Activated CD4-positive, alpha-beta T cell treated with anti-CD3 and anti-CD28 coated beads, Interleukin-2, amount 50 U/mL, for 24 hours (primary cell): ENCODE measurements at places on chromosomes 3 and 15.

DNA sequence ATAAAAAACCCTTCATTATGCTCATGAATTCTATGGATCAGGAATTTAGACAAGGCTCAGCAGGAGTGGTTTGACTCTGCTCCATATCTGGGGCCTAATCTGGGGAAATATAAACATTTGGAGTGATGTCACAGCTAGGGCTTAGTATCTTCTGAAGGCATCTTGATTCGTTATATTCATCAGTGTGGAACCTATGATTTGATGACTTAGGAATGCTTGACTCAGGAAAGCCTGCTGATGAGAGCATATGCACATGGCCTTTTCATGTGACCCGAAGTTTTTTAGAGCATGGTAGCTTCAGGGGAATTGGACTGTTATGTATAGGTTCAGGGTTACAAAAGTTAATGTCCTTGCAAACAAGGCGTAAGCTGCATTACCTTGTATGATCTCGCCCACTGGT lies 184.9 kb upstream of the LRRC3B start:
- no peak for DNase-seq

GRCh38 chr15:36079021-36079420 lies 500.4 kb upstream of the CDIN1 start:
- DNase-seq, result no peak

GRCh38 chr3:126927401-126927750 lies 55.5 kb upstream of the PLXNA1 start:
- no peak for DNase-seq

GRCh38 chr3:197749315-197749600 lies 425 bp upstream of the FYTTD1 start:
- DNase-seq, result peak; percentile 37

DNA sequence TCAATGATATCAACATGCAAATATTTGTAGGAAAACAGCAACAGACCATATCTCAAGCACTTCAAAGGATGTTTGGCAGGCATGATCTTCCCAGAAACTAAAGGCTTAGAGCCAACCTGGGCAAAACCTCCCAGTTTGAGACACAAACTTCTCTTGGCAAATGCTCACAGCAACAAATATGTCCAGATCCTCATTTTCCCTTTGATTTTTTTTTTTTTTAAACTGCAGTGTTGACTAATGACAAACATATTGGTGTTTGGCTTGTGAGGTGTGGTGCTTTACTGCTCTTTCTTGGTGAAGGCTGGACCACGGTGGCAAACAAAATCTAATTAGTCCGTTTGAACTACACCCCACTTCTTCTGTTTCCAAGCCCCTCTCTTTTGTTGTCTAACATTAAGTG lies 87.2 kb downstream of the EBLN2 start:
- DNase-seq, result no peak

- no peak for DNase-seq
Measured at GRCh38 chr3:176415661-176416295, 781.5 kb downstream of the TBL1XR1 start.

GRCh38 chr3:124684459-124684858 lies 45.8 kb upstream of the UMPS start:
- DNase-seq, result no peak

- DNase-seq, result no peak
Measured at GRCh38 chr3:54121414-54122323, 683 bp upstream of the CACNA2D3 start.

DNA sequence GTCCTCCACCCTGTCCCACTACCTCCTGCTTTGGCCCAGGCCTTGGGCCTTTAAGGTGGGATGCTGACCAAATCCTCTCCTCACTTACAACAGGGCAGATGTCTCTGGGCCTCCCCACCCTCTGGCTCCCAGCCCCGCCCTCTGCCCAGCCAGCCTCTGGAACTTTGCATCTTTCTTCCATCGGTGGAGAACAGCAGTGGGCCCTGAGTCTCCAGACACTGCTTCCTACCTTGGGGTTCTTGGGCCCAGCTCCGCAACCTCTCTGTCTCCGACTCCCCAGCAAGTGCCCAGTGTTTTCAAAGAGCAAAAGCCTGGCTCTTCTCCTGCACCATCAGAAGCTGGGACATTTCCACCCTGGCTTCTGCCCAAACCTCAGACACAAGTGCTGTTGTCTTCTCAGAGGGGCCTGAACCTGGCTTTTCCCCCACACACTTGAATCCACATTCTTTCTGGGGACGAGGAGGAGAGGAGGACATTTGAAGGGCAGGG lies 33.1 kb downstream of the MRAS start:
- no peak for DNase-seq

DNA sequence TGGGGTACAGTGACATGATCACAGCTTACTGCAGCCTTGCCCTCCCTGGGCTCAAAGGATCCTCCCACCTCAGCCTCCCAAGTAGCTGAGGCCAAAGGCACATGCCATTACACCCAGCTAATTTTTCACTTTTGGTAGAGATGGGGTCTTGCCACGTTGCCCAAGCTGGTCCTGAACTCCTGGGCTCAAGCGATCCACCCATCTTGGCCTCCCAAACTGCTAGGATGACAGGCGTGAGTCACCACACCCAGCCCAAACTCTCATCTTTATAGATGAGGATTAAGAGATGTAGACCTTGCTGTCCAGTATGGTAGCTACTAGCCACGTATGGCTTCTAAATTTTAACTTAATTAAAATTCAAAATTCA lies 4.4 kb upstream of the ABHD5 start:
- no peak for DNase-seq

GRCh38 chr15:64460206-64460723 lies at the start of gene ZNF609:
ZNF609 (plus strand) TSS chr15:64460578; CDS start chr15:64499420, 38,842 bp downstream.
- peak; percentile 89 for DNase-seq

DNA sequence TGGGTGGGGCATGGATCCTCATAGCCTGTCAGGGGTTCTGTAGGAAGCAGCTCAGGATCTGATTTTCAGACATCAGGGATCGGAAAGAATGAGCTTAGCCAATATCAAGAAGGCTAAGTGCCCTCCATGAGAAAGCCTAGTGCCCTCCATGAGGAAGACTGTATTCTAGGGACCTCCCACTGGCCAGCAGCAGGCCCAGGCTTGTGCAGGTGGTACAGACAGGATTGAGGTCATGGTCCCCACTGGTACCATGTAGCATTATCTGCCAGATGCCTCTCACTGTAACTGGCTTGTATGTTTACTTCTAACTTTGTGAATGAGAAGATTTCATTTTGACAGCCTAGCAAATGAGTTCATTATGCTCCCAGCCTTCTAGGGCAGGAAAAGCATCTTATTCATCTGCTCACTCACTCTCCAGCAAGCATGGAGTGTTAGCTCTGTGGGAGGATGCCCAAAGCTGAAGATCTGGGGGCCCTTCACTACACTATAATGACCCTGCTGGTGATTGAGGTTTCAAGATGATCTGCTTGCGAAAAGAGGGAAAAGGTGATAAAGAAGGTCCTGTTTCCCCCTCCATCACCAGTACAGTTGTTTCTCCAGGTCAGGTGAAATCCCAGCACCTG lies 7.5 kb downstream of the EPHB1 start:
- no peak for DNase-seq

GRCh38 chr3:14768182-14768790 lies 50.5 kb upstream of the FGD5 start:
- no peak for DNase-seq

- DNase-seq, result no peak
Measured at GRCh38 chr3:76063019-76063418, 277.7 kb upstream of the ZNF717 start.
